ENCODE measurements at places on chromosomes 11 and 22.

DNA sequence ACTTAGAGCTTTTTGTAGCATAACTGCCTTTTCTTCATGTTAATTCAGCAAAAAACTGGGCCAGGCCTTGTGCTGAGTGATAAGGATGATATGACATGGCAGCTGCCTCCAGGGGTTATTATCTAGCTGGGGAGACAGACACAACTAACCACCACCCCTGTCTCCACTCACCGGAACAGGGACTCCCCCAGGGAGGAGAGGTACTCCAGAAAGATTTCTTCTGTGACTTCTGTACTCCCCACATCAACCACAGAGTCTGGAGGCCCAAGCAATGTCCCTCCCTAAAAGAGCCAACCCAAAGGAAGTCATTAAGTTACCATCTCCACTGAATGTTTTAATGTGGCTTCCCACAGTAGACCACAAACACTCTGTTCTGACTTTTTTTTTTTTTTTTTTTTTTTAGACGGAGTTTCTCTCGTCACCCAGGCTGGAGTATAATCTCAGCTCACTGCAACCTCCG, 14.3 kb upstream of the PMM1 start:
- DNase-seq: no peak

GRCh38 chr11:19953909-19954308, 206.4 kb downstream of the DBX1 start:
- DNase-seq: no peak

GRCh38 chr22:45163099-45163450, 650 bp upstream of the NUP50 start:
- no peak for DNase-seq

GRCh38 chr22:42967933-42968332, 47.0 kb downstream of the PACSIN2 start:
- DNase-seq: no peak
